Stimulated activated CD4-positive, alpha-beta T cell treated with anti-CD3 and anti-CD28 coated beads, Interleukin-1b, Interleukin-23, amount 100 ng/mL, for 1 hour (primary cell): ENCODE measurements at places on chromosomes 6 and 20.

GRCh38 chr6:79377888-79378348 is 143.4 kb upstream of the HMGN3 start:
- no peak for DNase-seq

GRCh38 chr20:4817230-4817671 is 95.5 kb downstream of the PRND start:
- DNase-seq = no peak

GRCh38 chr6:37369321-37370201 is 15.8 kb downstream of the RNF8 start:
- DNase-seq = no peak

DNA sequence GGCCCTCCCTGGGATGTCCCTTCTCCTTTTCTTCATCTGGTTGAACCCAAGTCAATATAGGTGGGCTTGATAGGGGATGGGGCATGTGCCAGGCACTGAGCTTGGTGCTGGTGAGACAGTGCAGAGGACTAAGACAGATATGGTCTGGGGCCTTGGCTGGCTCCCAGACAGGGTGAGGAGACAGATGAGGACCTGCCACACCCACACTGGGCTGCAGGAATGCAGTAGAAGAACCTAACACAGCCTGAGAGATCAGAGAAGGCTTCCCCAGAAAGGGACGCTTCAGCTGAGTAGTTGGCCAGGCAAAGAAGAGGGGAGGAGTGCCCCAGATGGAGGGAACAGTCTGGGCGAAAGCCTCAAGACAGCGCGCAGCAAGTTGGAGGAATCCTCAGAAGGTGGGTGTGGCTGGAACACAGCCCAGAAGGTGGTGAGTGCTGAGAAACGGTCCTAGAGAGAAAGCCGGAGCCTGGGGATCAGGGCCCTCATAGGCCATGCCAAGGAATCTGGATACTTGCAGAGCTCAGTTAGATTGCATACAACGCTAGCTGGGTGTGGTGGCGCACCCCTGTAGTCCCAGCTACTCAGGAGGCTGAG is 26.4 kb downstream of the CD40 start:
- no peak for DNase-seq

GRCh38 chr6:1786455-1787453 is 177.0 kb downstream of the FOXC1 start:
- no peak for DNase-seq

- no peak for DNase-seq
Measured at GRCh38 chr6:3214898-3215297, 12.6 kb downstream of the TUBB2B start.

GRCh38 chr6:137303441-137303840 is 84.3 kb upstream of the IFNGR1 start:
- no peak for DNase-seq

DNA sequence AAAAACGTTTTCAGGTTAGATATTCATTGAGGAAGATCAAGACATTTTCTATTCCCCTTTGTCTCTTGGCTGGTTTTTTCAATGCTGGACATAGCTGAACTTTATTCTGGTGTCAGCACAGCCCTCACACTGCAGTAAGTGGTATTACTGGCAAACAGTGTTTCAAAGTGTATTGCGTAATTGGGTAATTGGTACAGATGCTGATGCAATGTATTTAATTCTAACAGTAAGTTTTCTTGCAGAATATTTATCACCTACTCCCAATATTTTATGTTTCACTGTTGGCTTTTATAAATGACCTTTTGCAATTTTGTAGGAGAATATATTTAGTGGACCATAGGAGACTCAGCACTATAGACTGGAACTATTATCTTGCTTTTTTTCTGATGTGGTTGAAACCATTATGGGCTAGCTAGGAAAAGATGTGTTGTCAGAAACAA is 287.6 kb upstream of the SOX4 start:
- no peak for DNase-seq
